ENCODE measurements at places on chromosomes 6 and 20.

DNA sequence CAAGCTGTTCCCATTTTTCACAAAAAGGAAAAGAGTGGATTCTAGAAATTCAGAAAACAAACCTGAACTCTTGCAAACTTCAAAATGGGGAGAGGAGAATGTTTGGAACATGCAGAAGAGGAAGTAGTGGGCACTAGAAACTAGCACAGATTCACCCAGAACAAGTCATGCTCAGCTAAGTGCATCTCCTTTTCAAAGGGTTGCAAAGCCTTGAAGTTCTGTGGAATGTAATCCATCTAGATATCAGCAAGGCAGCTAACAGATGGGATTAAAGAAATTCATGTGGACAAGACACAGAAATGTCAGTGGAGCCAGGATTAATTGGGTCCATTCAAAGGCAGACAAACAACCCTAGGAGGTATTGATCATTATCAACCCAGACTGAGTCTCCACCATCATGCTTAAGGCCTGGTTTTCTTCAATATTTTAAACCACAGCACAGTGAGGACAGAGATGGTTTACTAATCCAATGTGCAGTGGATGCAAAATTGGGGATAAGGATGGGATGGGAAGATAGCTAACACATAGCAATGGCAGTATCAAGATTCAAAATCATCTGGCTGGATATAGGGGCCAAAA lies 31.3 kb downstream of the KCNK5 start:
- no peak overlapping the region for H3K4me3 ChIP-seq
- no peak overlapping the region for H3K27ac ChIP-seq
- no peak for DNase-seq
- peaks cover 77% of the 10 kb centered on the region for H3K4me1 ChIP-seq
- H3K27me3 ChIP-seq: no peaks in the 10 kb centered on the region
- peaks cover 18% of the 10 kb centered on the region for H3K36me3 ChIP-seq

- DNase-seq: no peak
- H3K4me3 ChIP-seq: no peak overlapping the region
- H3K36me3 ChIP-seq: no peaks in the 10 kb centered on the region
- H3K27ac ChIP-seq: no peak overlapping the region
These were observed 131.8 kb downstream of the CFAP61 start for GRCh38 chr20:20184149-20184548.

- no peak for DNase-seq
- H3K4me1 ChIP-seq: peaks cover 8% of the 10 kb centered on the region
- H3K27me3 ChIP-seq: no peaks in the 10 kb centered on the region
- H3K27ac ChIP-seq: no peak overlapping the region
- H3K36me3 ChIP-seq: no peaks in the 10 kb centered on the region
These were observed 112.1 kb upstream of the PMEPA1 start for GRCh38 chr20:57821935-57822334.

DNA sequence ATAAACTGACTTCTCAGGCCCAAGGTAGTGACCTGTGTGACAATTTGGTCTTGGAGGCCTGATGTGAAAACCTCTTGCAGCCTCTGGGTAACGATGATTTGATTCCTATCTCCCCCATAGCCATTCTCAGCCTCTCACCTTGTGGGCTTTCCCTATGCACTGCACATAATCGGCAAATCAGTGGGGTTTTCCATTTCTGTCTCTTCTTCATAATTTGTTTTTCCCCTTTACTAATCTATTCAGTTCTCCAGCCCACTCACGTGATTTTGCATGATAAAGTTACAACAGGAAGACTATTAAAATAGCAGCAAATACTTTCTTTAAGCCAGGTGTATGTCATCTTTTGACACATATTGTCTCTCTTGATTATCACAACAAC lies 893.7 kb downstream of the TFAP2A start:
- peaks cover 34% of the 10 kb centered on the region for H3K4me1 ChIP-seq
- DNase-seq: no peak
- no peak overlapping the region for H3K4me3 ChIP-seq
- H3K27me3 ChIP-seq: no peaks in the 10 kb centered on the region

GRCh38 chr20:47071646-47072185 lies 177.1 kb downstream of the EYA2 start:
- H3K4me1 ChIP-seq: no peaks in the 10 kb centered on the region
- DNase-seq: no peak
- H3K4me3 ChIP-seq: no peak overlapping the region
- no peak overlapping the region for H3K27ac ChIP-seq
- peaks cover 5% of the 10 kb centered on the region for H3K27me3 ChIP-seq

GRCh38 chr6:95325916-95326315 lies 251.4 kb upstream of the MANEA start:
- DNase-seq: no peak
- no peak overlapping the region for H3K27ac ChIP-seq
- H3K4me3 ChIP-seq: no peak overlapping the region
- no peaks in the 10 kb centered on the region for H3K27me3 ChIP-seq
- H3K36me3 ChIP-seq: no peaks in the 10 kb centered on the region

DNA sequence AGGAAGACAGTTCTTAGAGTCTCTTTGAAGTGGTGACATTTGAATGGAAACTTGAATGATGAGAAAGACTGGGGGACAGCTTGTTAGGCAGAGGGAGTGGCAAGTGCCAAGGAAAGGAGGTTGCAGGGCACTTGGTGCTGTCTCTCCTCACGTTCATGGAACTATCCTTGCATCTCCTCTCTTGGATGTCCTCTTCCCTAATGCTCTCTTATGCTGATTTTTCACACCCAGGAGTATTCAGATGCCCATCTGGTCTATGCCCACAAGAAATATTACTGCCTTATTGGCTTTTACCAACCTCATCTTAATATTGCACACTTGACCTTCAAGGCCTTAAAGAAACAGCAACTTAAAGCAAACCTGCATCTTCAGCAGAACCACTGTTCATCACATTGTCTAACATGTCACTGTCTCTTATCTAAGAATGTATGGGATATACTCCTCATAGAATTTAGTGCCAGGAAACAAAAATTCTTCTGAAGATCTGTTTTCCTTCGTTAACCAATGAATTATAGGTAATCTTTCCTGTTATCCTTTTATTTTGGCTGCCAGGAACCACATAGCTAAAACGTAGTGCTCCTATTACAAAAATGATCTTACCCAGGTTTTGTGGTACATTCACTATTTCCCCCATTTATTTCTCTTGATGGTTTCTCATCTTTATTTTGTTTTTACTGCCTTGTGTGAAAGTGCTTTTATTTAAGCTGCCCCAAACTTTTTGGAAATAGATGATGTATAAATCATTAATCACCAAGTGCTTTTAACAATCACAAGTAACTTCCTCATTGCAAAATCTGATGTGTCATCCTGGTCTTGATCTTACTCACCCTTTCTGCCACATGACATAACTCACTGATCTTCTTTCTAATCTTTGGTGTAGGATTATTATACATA lies 12.8 kb downstream of the RGS17 start:
- no peaks in the 10 kb centered on the region for H3K27me3 ChIP-seq
- no peaks in the 10 kb centered on the region for H3K36me3 ChIP-seq
- DNase-seq: peak; percentile 72
- H3K4me3 ChIP-seq: no peak overlapping the region
- H3K4me1 ChIP-seq: peaks cover 15% of the 10 kb centered on the region

DNA sequence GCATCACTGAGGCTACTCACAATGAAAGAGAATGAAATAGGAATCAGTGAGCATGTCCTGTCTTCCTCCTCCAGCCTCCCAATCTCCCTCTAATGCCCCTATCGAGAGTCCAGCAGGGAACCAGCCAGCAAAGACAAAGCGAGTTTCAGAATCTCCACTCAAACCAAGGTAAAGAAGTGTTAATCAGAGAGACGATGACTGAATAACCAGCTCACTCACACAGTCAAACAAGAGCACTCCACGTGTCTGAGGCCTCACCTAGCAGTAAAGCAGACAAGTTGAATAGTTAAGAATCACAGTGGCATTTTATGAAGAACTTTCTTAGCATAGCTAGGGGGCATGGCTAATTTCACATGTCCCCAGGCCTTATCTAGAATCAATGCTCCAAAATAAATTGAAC lies 3.3 kb upstream of the TREM1 start:
- DNase-seq: no peak
- no peaks in the 10 kb centered on the region for H3K4me1 ChIP-seq
- H3K36me3 ChIP-seq: no peaks in the 10 kb centered on the region
- H3K27ac ChIP-seq: no peak overlapping the region
- H3K27me3 ChIP-seq: no peaks in the 10 kb centered on the region
- H3K4me3 ChIP-seq: no peak overlapping the region

DNA sequence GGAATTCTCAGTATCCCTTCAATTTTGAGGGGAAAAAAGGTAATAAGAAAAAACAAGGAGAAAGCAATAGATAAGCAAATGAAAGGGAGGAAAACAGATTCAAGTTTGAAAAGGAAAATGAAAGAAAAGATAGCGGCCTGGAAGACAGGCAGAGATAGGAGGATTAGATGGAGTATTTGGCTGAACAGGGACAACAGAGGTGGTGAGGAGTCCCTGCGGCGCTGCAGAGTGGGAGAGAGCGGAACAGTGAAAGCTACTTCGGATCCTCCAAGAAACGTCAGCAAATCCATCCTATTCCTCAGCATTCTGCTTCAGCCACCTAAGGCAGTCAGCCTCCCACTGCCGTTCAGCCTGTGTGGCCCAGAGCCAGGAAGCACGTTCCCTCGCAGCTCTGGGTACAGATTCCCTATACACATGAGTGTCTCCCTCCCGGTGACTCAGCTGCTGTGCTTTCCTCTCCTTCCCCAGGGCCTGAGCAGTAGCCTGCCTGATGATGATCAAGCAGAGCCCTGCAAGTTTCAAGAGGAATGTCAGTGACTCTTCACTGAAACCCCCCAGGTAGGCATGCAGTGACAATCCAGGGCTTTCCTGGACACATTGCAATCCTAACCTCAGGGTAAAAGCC lies 43.4 kb upstream of the CDYL start:
- DNase-seq: peak; percentile 84
- no peaks in the 10 kb centered on the region for H3K27me3 ChIP-seq
- H3K27ac ChIP-seq: peak overlapping the region; percentile 91
- peaks cover 38% of the 10 kb centered on the region for H3K4me1 ChIP-seq
- peak overlapping the region; percentile 12 for H3K4me3 ChIP-seq

DNA sequence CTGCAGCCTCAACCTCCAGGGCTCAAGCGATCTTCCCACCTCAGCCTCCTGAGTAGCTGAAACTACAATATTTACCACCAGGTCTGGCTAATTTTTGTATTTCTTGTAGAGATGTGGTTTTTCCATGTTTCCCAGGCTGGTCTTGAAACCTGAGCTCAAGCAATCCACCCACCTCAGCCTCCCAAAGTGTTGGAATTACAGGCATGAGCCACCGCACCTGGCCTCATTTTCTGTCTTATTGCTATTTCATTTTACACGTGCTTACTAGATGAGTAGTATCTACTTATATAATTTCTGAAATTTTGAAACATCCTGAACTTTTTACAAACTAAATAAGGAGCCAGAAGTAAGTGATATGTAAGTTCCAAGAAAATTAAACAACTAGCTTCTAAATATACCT lies 34.6 kb downstream of the CLIC5 start:
- H3K4me1 ChIP-seq: no peaks in the 10 kb centered on the region
- DNase-seq: no peak
- H3K36me3 ChIP-seq: no peaks in the 10 kb centered on the region
- no peak overlapping the region for H3K27ac ChIP-seq
- H3K4me3 ChIP-seq: no peak overlapping the region

- no peaks in the 10 kb centered on the region for H3K36me3 ChIP-seq
- DNase-seq: no peak
- no peak overlapping the region for H3K4me3 ChIP-seq
- H3K27ac ChIP-seq: no peak overlapping the region
- H3K27me3 ChIP-seq: no peaks in the 10 kb centered on the region
These were observed 42.3 kb downstream of the SLC35D3 start for GRCh38 chr6:136964398-136964797.

GRCh38 chr6:34157851-34158250 lies 12.0 kb upstream of the GRM4 start:
- H3K27me3 ChIP-seq: peaks cover 16% of the 10 kb centered on the region
- H3K36me3 ChIP-seq: no peaks in the 10 kb centered on the region
- no peaks in the 10 kb centered on the region for H3K4me1 ChIP-seq

- H3K27me3 ChIP-seq: no peaks in the 10 kb centered on the region
- H3K27ac ChIP-seq: no peak overlapping the region
- DNase-seq: no peak
- H3K36me3 ChIP-seq: no peaks in the 10 kb centered on the region
- H3K4me3 ChIP-seq: no peak overlapping the region
These were observed 48.1 kb downstream of the JPH2 start for GRCh38 chr20:44138867-44139266.

GRCh38 chr6:96075826-96076225 lies 60.1 kb downstream of the FUT9 start:
- H3K27ac ChIP-seq: no peak overlapping the region
- H3K4me3 ChIP-seq: no peak overlapping the region
- no peaks in the 10 kb centered on the region for H3K27me3 ChIP-seq
- H3K4me1 ChIP-seq: no peaks in the 10 kb centered on the region
- DNase-seq: no peak

DNA sequence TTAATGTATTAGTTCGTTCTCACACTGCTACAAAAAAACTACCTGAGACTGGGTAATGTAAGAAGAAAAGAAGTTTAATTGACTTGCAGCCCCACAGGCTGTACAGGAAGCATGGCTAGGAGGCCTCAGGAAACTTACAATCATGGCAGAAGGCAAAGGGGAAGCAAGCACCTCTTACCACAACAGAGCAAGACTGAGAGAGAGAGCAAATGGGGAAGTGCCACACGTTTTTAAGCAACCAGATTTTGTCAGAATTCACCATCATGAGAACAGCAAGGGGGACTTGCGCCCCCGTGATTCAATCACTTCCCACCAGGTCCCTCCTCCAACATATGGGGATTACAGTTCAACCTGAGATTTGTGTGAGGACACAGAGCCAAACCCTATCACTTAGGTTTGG lies 70.8 kb upstream of the SRSF6 start:
- no peak overlapping the region for H3K4me3 ChIP-seq
- H3K27ac ChIP-seq: no peak overlapping the region
- H3K36me3 ChIP-seq: no peaks in the 10 kb centered on the region
- DNase-seq: no peak
- H3K4me1 ChIP-seq: no peaks in the 10 kb centered on the region

DNA sequence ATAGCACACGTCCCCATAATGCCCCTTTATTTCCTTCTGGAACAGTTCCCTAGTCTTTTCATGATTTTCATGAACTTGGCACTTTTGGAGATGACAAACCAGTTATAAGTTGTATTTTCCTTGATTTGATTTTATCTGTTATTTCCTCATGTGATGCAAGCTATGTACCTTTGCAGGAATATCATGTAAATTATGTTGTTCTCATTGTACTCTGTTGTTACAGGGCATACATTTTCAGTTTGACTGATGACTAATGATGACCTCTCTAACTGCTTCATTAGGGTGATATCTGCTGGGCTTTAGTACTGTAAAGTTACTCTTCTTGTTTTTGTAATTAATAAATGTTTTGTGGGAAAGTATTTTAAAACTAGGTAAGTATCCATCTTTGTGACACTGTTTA lies 147.3 kb downstream of the ZFAND3 start:
- H3K4me1 ChIP-seq: peaks cover 19% of the 10 kb centered on the region
- H3K4me3 ChIP-seq: no peak overlapping the region
- no peak for DNase-seq
- H3K27me3 ChIP-seq: no peaks in the 10 kb centered on the region

All from PC-9 (cell line).